ENCODE measurements at places on chromosomes 6 and 20.

- no peak for DNase-seq
Measured at GRCh38 chr6:36692861-36693702, 4.5 kb upstream of the RAB44 start.

GRCh38 chr6:155504848-155505607, 49.4 kb upstream of the NOX3 start:
- no peak for DNase-seq

- no peak for DNase-seq
Measured at GRCh38 chr20:55513954-55514353, 491.4 kb downstream of the CBLN4 start.

- DNase-seq = peak; percentile 21
Measured at GRCh38 chr20:43191946-43192863, 2.5 kb upstream of the PTPRT start.

- no peak for DNase-seq
Measured at GRCh38 chr6:157759028-157759427, 64.0 kb upstream of the SNX9 start.

DNA sequence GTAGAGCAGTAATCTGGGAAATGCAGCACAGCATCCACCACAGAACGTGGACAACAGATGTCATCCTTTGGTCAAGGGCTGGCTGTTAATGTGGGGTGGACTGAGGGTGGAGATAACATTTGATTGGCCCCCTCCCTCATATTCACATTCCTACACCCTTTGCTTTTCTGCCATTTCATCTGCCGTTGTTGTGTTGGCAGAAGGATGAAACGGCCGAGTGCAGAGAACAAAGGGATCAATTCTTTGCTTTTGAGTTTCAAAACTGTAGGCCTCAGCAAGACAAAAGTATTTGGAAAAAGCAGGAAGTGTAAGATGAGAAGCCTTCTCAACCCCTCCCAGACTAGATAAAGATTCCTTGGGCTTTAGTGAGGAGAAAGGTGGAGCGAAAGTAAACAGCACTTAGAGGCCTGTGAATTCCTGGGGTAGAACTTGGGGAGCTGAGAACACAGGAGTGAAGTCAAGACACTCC, 74.2 kb upstream of the PHIP start:
- no peak for DNase-seq

DNA sequence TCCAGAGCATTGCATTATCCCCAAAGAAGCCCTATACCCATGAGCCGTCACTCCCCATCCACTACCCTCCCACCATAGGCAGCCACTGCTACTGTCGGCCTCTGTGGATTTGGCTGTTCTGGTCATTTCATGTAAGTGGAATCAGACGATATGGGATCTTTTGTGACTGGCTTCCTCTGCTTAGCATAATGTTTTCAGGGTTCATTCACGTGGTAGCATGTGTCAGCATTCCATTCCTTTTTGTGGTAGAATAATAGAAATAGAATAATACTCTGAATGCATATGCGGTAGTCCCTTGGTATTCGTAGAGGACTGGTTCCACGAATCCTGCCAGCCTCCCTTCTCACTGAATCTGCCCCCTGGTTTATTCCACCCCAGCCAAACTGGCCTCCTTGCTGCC, 402.6 kb upstream of the SULF2 start:
- no peak for DNase-seq

GRCh38 chr20:1417273-1417672, 24.4 kb upstream of the FKBP1A start:
- no peak for DNase-seq

DNA sequence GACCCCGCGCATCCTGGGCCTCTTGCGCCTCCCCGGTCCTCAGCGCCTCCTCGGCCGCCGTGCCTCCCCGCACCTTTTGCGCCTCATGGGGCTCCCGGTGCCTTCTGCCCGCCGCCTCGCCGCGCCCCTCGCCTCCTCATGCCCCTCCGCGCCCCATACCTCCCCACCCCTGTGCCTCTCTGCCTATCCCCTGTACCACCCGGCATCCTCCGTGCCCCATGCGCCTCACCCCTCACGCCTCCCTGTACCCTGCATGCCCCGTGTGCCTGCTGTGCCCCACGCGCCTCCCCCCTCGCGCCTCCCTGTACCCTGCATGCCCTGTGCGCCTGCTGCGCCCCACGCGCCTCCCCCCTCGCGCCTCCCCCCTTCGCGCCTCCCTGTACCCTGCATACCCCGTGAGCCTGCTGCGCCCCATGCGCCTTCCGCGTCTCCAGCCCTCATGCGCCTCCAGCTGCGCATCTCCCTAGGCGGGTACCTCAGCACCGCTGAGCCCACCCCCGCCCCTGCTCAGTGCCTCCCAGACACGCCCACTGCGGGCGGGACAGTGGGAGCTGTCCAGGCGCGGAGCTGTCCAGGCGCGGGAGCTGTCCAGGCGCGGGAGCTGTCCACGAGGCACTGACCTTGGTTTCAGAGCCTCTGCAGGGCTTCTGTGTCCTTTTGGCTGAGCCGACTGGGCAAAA, 37.1 kb downstream of the IGF2R start:
- peak; percentile 47 for DNase-seq

GRCh38 chr20:63748070-63748933, 8.7 kb downstream of the SLC2A4RG start:
- DNase-seq = no peak

DNA sequence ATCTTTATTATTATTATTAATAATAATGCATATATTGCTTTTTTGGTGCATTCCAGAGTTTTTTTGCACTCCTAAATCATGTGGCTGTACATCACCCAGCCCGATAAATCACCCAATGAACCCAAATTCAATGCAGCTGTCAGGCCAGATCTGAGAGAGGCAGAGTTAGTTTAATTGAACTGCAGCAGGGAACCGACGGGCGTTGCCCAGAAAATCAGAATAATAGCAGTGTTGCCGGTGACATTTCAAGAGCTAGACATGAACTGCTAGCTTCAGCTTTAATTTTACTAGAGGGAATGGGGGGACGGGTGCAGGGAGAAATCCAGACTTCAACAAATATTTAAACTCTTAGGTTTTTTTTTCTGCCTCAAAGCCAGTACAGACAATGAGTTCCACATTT, 135.0 kb downstream of the CLIC5 start:
- DNase-seq = no peak

GRCh38 chr6:14146506-14147096, 29.0 kb downstream of the CD83 start:
- DNase-seq = no peak

- DNase-seq = no peak
Measured at GRCh38 chr6:150934380-150934779, 68.9 kb downstream of the MTHFD1L start.

DNA sequence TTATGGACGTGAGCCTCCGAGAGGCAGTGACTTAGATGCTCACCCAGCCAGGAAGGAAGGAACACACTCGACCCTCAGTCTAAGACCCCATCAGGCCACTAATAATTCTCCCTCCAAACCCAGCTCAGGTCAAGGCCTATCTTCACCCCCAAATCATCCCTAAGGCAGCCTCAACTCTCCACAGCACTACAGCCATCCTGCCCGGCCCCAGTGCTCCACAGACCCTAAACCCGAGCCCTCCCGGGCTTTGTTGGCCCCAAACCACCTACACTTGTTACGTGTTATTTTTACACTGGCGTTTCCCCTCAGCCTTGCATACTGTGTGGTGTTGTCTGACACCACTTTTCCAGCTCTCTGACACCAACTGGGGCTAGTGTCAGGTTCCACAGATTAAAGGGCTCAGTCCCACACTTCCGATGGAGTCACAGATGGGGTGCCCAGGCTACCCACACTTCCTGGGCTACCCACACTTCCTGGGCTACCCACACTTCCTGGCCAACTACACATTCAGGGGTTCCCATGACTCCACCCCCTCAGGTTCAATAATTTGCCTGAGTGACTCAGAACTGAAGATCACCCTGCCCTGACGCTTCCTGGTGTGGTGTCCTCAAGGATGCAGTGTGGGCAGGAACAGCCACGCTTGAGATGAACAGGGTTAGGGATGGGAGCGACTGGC, 25.3 kb downstream of the RBCK1 start:
- DNase-seq = peak; percentile 62

- DNase-seq = no peak
Measured at GRCh38 chr6:44653761-44654218, 266.3 kb downstream of the CDC5L start.

DNA sequence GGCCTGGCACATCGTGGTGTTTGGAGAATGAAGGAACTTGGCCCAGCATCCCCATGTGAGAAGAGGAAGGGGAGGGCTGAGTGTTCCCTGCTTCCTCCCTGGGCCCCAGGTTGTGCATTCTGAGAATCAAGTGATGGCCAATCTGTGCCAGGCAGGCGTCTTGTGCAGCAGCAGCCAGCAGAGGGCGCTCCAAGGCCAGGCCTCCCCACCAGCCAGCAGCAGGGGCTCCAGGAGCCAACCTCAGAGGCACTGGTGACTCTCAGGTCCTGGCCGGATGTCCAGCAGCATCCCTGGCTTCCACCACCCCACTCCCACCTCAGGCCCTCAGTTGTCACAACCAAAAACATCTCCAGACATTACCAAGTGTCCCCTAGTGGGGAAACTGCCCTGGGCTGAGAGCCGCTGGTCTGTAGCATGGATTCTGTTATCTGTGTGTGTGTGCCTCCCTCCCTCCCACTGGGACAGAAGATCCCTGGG, 192.0 kb downstream of the PREX1 start:
- DNase-seq = peak; percentile 73

DNA sequence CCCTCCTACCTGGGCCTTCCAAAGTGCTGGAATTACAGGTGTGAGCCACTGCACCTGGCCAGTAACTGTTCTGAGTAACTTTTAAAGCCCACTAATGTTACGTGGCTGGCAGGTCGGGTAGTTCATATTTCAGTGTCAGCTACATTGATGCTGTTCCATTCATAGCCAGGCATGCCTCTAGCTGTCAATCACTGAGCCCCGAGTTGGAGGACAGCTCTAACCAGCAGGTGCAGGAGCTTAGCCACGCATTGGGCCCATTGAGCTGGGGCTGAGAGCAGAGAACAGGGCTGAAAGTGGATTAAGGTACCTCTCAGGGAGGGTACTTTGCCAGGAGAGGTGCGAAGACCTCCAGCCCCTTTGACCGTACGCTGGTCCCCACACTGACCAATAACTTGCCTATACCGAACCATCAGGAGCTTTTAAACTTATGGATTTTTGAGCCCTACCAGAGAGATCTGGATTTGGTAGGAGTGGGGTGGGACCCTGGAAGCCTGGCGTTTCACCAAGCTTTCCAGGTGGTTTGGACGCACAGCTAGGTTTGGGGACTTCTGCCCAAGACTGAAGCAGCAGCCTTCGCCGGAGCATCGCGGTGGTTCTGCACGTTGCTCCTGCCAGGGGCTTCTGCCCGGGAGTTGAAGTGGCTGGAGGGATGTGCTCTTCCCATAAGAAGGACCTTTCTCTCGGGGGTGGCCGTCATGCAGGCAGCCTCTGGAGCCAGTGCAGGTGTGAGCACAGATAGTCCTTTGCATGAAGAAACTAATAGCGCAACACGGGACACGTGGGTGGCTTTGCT, 82.6 kb downstream of the SERAC1 start:
- no peak for DNase-seq

GRCh38 chr20:24211972-24212371, 223.4 kb upstream of the GGTLC1 start:
- no peak for DNase-seq

DNA sequence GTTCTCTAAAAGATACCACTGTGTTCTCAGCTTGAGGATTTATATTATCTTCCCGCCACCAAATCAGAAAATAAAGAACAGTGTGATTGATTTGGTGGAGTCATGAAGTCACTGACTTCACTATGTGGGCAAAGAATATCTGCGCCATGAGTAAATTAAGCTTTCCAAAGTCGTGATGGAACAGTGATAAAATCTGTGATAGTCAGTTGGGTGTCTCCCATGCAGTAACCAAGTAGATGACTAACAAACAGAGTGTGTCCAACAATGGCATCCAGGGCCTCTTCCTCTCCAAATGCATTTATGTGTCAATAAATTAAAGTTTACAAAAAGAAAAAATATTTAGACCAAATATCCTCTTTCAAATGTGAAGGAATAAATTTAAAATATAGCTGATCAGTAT, 87.0 kb upstream of the DST start:
- DNase-seq = no peak

- no peak for DNase-seq
Measured at GRCh38 chr6:124298730-124299129, 495.1 kb downstream of the NKAIN2 start.

DNA sequence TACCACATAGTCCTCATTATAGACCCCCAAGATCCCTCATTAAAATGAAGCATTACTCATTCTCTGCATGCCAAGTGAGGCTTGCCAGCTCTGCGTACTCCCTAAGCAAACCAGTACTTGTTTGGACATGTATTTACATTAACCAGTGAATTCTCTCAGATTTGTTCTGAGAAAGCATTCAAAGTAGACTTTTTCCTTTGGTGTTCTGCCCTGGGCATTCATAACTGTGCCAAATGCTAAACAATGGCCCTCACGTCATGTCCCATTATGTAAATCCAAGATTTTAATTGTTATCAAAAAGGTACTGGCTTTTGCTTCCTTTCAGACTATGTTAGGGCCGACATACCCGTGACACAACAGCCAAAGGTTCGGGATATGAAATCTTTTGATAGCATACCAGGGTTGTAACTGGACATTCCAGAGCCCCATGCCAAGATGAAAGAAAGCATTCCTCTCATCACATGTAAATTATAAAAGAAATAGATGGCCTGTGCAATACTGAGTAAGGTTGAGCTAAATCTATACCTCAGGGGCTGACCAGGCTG, 164.2 kb downstream of the ADAT2 start:
- DNase-seq = no peak

DNA sequence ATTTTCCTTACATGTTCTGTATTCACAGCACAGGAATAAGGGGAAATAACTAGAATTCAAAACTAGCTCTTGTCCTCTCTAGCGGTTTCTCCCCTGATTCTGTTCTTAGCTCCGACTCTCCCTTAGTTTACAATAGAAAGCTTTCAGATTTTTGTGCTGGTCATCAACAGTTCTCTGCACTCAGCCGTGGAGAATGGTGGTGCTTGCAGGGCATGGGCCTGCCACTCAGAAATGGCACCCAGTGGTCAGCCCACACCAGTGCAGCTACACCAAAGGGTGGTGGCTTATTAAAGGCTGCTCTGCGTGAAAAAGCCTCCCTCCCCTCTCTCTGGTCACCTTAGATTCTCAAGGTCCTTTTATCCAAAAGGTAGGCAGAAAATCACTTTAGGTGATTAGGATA, 123.5 kb downstream of the SASH1 start:
- DNase-seq = no peak

- DNase-seq = no peak
Measured at GRCh38 chr6:114323784-114324183, 19.0 kb downstream of the HS3ST5 start.

DNA sequence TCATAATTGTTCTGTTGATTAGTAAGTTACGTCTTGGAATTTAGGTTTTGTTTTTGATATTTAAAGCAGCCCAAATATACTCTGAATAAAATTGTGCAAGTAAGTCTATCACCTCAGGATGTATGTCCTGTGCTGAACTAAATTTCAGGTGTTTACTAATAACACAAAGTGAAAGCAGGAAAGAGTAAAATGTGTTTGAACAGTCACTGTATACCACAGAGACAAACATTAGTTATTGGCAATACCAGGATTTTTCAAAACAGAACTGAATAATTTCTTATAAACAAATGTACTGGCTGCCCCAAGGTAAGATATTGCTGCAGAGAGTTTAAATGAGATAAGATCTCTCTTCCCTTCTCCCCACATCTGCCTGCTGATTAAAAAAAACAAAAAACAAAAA, 404.7 kb upstream of the RUNX2 start:
- no peak for DNase-seq
